Coronary artery (tissue), 2 donors: ENCODE measurements at places on chromosomes 7 and 10.

- peak; percentile 36 for DNase-seq
These were observed 30.4 kb upstream of the GPR26 start for GRCh38 chr10:123635745-123636144.

DNA sequence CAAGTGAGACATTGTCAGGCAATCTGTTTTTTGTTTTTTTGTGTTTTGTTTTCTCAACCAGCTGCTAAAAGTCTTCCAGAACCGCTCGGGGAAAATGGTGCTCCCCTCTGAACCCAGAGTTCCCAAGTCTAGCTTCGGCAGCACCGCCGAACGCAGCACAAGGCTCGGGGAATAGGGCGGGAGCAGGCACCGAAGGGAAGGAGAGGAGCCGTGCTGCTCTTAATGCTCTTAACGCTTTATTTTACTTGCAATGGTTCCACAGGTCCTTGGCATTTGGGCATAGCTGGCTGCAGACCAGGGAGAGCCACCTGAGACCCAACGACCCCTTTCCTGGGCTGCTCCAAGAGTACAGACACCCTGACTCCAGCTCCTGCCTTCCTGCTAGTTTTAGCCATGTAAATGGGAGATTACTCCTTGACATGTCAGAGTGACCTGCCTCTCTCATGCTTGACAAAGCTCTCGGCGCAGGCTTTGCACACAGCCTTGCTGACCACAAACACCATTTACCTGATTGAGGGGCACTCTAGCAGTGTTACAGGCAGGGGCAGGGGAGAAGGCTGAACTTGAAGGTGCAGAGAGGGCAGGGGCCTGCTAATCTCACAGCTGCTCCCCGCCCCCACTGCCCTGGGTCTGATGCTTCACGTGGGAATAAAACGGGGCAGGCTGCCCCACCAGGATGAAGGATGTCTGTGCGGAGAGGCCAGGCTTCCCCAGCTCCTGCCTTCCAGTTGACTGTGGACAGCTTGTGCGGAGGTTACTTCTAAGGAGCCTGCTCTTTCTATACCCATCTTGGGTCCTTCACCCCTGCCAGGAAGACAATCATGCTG lies 58.6 kb upstream of the EFCAB10 start:
- DNase-seq: no peak

GRCh38 chr10:48913674-48914073 lies 26.0 kb downstream of the LRRC18 start:
- DNase-seq: no peak

GRCh38 chr7:137592232-137592896 lies 248.8 kb upstream of the PTN start:
- DNase-seq: no peak

DNA sequence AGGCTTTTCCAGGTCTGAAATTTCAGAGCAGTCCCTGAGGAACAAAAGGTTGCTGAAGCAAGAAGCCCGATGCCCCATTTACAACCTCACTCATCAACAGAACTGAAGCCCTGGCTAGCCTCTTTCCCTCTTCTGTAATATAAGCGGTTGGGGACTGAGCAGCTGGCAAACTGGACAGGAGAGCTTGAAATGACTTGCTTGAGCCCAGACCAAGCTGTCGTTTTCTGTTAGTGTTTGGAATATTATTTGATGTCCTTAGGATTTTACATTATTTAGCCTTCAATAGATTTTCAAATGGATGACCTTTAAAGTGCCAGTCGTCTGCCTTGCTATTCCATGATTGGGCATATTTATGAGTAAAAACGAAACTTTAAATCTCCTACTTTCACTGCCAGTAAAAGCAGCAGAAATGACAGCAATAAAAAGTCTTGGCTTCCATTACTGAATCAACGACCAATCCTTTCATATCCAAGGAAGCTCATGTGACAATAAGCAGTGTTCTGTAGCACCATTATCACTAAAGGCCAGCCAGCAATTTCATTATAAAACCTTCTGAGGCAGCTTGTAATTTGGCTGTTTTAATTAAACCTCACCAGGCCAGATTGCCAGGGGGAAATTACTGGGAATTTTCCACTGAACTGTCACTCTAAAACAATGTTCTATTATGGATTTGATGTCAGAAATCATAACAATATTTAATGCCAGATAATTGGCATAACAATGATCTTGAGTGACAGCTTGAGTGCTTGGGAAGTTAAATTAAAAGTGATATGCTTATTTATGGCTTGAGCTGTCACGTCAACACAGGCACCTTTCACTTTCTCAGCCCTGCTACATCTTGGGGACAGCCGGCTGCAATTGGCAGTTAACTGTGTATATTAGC lies 85.9 kb downstream of the LSMEM1 start:
- DNase-seq: no peak

- DNase-seq: no peak
These were observed 27.1 kb downstream of the COPG2 start for GRCh38 chr7:130641497-130641896.

- DNase-seq: no peak
These were observed 47.7 kb downstream of the DLD start for GRCh38 chr7:107938456-107939250.

DNA sequence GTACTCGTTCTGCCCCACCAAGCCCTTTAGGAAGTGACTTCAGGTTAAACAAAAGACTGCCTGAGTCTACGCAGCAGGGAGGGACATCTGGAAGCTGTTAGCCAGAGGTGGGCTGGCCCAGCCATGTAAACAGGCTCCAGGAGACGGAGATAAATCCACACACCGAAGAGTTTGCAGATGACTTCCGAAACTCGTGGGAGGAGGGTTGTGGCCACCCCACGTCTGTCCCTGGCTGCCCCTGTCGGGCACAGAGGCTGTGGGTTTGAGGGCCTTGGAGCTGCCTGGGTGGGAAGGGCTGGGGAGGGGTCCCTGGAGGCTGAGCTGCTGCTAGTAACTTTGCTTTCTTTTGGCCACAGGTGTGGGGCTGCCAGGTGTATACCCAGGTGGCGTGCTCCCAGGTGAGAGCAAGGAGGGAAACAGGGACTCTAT lies 15.6 kb downstream of the ELN start:
- DNase-seq: no peak

GRCh38 chr7:85090143-85090542 lies 96.7 kb downstream of the SEMA3D start:
- DNase-seq: no peak

DNA sequence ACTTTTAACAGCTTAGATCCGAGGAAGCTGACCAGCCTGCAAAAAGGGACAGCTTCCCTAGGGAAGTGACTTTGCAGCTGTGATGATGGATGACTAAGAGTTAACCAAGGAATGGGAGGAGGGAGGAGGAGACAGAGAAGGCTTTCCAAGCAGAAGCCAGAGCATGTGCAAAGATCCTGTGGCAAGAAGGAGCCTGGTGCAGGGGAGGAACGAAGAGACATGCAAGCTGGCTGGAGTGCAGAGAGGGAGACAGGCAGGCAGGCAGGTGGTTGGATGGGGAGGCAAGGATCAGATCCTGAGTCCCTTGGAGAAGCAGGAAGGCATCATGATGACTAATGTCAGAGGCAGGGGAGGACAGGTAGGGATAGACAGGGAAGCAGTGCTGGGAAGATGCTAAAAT lies 148.8 kb downstream of the PFKFB3 start:
- DNase-seq: no peak

- no peak for DNase-seq
These were observed 25.8 kb downstream of the AKR1C8 start for GRCh38 chr10:5159126-5159525.

DNA sequence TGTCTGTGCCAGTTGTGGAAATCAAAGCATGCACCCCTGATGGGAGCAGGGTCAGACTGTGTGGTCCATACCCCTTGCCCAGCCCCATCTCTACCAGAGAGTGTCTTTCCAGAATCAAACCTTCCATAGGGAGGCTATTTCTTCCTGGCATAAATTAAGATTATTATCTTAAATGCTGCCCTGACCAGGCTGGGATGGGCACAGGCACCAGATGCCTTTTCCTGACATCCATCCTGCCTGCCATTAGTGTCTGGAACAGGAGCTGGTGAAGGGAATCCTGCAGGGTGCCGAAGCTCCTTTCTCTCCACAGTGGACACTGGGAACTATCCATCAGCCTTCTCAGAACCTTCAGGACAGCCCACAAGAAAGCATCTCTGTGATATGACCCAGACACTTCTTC lies 296.3 kb downstream of the GRID1 start:
- DNase-seq: peak; percentile 38

GRCh38 chr7:110417611-110418010 lies 673.3 kb upstream of the LRRN3 start:
- no peak for DNase-seq

DNA sequence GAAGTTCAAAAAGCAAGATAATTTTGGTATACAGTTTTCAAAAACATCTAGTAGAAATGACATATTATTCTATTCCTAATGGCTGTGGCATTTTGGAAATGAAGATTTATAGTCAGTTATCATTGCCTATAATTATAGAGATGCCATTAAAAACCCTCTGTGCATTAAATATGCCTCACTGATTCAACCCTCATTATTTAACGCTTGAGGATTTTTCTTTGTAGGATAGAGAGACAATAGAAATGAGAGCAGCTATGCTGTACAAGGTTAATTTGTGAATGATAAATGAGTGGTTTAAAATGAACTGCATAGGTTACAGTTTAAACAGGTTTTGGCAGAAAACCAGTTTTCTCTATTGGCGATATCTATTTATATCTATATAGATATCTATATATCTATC lies 32.2 kb upstream of the SEMA3A start:
- no peak for DNase-seq

- DNase-seq: no peak
These were observed 58.2 kb upstream of the NUPR2 start for GRCh38 chr7:56174346-56174874.

DNA sequence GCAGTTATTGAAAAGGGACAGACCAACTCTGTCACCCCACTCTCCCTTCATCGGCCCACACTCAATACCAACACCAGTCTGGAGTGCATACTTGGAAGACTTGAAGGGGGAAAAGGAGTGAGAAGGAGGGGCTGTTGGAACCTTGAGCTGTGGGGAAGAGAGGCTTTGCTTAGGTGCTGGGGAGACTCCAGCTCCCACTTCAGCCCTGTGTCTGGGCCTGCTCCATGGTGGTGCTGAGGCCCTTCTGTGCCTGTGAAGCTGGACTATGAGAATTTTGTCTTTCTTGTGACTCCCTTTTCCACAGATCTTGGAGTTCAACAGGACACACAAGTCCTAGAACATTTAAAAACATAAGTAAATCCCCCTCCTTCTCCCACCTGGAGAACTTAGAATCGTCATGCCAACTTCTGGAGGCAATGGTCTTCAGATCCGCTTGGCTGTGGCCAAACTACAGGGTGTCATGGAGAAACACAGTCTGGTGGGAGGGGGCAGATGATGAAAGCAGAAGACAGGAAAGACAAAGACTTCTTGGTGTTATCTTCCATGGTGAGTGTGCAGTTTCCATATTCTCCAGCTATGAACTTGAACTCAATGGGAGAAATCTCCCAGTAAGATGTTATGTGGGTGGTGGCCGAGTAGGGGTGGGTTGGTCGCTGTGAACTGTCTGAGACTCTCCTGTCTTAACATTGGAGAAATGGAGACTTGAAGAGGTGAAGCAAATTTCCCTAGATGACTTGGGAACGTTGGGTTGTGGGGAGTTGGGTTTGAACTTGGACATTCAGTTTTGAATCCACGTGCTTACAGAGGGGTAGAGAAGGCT lies 18.4 kb upstream of the GIMAP8 start:
- peak; percentile 36 for DNase-seq

GRCh38 chr10:75143353-75143752 lies 31.9 kb downstream of the SAMD8 start:
- no peak for DNase-seq

- DNase-seq: no peak
These were observed 98.2 kb downstream of the ANLN start for GRCh38 chr7:36487756-36488336.

DNA sequence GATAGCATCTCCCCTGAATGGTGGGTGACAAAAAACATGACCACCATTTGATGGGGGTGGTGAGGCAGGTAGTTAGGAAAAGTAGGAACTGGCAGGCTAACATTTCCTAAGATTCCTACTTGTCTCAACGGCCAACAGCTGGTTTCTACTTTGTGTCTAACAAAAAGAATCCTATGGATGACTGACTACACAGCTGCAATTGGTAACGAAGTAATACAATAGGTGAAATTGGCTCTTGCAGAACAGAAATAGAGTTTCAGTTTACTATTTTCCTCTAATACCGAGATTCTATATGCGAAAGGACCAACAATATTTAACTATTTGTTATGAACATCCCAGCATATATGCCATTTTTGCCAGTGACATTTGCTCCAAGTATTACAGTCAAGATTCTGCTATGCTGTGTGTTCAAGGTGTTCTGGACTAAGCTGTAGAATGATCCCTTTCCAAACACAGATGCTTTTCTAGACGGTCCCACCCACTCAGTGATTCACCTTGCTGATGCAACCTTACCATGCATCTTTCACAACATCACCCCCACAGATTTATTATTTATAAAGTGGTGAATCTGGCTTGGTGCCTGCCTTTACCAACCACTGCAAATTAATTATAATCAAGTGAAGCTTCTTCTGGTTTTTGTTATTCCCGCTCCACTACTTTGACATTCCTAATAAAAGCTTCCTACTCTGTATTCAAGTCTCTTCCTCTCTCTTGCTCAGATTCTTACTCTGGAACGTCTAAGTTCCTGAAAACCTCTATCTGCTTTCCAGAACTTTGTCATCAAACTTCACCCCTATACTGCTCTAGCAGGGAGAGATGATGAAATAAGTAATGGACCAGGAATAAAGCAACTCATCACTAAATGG lies 16.8 kb downstream of the BBIP1 start:
- DNase-seq: no peak

- no peak for DNase-seq
These were observed 159.2 kb downstream of the HDAC9 start for GRCh38 chr7:18654709-18655108.

DNA sequence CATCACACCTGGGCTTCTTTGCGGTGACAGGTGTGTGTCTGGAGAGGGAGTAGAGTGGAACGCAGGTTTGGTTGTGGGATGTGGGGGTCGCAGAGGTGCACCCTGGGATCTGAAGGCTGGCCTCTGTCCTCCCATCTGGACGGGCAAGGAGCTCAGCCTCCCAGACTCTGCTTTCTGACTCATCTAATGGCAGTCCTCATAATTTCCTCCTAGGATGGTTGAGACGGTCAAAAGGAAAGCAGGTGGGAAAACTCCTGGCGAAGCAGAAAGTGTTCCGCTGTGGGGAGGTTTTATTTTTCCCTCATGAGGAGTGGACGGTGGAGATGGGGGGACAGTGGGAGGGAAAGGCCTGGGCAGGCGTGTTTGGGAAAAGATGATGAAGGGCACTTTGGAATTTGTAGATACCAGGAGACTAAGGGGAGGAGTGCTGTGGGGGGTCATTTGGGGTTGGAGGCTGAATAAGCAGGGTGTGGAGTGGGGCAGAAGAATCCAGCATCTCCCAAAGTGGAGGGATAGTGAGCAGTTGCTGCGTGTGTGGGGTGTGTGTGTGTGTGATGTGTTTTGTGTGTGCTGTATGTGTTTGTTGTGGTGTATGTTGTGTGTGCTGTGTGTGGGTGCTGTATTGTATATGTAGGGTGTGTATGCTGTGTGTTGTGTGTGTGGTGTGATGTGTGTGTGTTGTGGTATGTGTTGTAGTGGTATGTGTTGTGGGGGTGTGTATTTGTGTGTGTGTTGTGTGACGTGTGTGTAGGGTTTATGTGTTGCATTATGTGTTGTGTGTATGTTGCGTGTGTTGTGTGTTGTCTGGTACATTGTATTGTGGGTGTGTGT lies 97.2 kb upstream of the PODXL start:
- no peak for DNase-seq
